ENCODE measurements at places on chromosomes 1 and 21. TPM values are rescaled to one million over a fixed set of nuclear protein-coding genes. Genes with fewer than 3 reads are reported as not detected.
A peak's percentile ranks its signal among the peaks of the same experiment; 100 is the strongest.

CTTNBP2NL gene
- total RNA-seq: 56.3 TPM

RNU1-4 gene
- 6,803 TPM for total RNA-seq

SFN gene
- total RNA-seq: 47.5 TPM

MROH9 gene
- total RNA-seq: 1.2 TPM

DNA sequence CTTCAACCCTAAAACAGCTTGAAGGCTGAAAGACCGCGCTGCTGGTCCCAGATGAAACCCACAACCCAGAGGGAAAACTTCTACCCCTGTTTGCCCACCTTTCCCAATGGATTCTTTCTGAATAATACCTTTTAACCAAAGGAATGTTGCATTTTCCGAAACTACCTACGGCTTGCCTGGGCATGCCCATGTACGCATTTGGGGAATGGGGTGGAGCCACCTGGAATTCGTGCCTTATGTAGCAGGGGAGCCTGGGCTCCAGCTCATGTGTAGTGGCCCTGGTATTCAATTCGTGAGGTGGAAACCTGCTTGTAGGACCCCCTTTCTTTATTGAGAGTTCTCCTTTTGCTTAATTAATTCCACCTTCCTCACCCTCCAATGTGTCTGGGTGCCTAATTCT, 256.6 kb upstream of the RGS18 start:
- no peaks in the 10 kb centered on the region for H3K36me3 ChIP-seq
- H3K27ac ChIP-seq: no peak overlapping the region
- no peak for DNase-seq
- H3K4me3 ChIP-seq: no peak overlapping the region

DNA sequence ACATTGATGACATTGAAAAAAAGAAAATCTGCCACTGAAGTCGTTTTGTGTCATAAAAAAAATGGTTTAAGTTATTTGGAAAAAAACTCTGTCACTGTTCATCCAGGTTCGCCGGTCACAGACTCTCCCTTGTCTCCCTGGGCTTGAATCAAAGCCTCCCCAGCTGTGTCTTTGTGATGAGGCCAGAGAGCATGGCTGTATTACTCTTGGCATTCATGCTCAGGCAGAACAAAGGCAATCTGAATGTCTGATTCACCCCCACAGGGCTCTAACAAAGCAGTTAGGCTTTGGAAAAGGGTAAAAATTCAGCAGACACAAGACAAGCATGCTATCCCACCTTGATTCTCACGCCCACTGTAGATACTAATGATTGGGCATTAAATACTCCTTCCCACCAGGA, 304.3 kb upstream of the PLD5 start:
- DNase-seq: no peak
- no peaks in the 10 kb centered on the region for H3K4me1 ChIP-seq
- no peak overlapping the region for H3K27ac ChIP-seq
- H3K27me3 ChIP-seq: no peaks in the 10 kb centered on the region
- no peaks in the 10 kb centered on the region for H3K36me3 ChIP-seq

DNA sequence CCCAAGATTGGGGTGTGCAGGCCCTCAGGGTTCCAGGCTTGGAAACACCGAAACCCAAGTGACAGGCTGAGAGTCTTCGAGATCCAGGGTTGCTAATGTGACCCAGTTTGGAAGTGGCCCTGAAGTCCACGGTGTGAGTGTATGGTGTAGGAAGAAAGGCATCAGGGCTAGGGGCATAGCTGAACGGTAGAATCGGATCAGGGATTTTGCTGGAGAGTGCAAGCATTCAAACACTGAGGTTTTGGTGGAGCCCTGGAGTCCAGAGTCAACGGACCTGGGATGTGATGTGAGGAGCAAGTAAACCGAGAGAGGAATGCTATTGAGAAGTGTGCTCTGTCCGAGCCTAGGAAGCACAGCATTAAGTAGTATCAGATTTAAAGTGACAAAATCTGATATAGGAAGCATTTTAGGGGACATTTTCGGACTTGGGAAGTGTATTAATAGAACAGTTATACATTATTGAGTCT, 958 bp downstream of the NFYC start:
- H3K4me3 ChIP-seq: peak overlapping the region; percentile 88
- H3K27me3 ChIP-seq: no peaks in the 10 kb centered on the region
- H3K36me3 ChIP-seq: peaks cover 6% of the 10 kb centered on the region

- H3K4me3 ChIP-seq: no peak overlapping the region
- DNase-seq: no peak
- no peaks in the 10 kb centered on the region for H3K4me1 ChIP-seq
- no peak overlapping the region for H3K27ac ChIP-seq
- no peaks in the 10 kb centered on the region for H3K36me3 ChIP-seq
Observed at GRCh38 chr1:46084553-46085451, 47.6 kb downstream of the PIK3R3 start.

GRCh38 chr1:150562446-150563339, 13.5 kb downstream of the ADAMTSL4 start:
- peaks cover 88% of the 10 kb centered on the region for H3K4me1 ChIP-seq
- H3K27ac ChIP-seq: peak overlapping the region; percentile 99
- no peak for DNase-seq
- peaks cover 13% of the 10 kb centered on the region for H3K36me3 ChIP-seq
- no peaks in the 10 kb centered on the region for H3K27me3 ChIP-seq
- H3K4me3 ChIP-seq: peak overlapping the region; percentile 60

- H3K27me3 ChIP-seq: no peaks in the 10 kb centered on the region
- H3K36me3 ChIP-seq: peaks cover 9% of the 10 kb centered on the region
- H3K4me1 ChIP-seq: peaks cover 94% of the 10 kb centered on the region
Observed at GRCh38 chr1:225817611-225818061, 7.7 kb downstream of the EPHX1 start.

DNA sequence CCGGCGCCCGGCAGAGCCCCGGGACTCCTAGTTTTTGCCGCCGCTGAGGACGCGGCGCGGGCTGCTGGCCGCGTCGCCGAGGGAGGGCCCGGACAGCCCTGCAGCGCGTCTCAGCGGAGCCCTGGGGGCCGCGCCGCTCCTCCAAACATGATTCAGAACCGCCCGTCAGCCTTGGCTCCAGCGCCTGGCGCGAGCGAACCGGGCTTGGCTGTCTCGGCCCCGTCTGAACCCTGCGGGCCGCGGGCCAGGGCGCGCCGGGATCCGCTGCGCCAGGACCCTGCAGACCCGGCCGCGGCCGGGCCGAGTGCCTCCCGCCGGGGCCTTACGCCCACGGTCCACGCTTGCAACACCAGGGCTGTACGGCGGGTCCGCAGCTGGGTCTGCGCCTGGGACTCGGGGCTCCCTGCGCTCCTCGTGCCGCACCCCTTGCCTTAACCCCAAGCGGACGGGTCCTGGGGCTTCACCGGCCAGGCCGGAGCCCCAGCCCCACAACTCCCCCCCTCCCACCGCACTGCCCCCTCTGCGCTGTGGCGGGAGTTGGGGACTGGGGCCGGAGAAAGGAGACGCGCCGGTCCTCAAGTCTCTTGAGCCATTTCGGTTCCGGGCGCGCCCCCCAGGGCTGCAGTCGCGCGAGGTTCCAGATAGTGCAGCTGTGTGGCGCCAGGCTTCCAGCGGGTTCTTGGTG, 48.4 kb upstream of the CD34 start:
- DNase-seq: peak; percentile 73
- peak overlapping the region; percentile 56 for H3K4me3 ChIP-seq
- H3K27me3 ChIP-seq: peaks cover 8% of the 10 kb centered on the region
- peaks cover 38% of the 10 kb centered on the region for H3K4me1 ChIP-seq
- no peaks in the 10 kb centered on the region for H3K36me3 ChIP-seq

DNA sequence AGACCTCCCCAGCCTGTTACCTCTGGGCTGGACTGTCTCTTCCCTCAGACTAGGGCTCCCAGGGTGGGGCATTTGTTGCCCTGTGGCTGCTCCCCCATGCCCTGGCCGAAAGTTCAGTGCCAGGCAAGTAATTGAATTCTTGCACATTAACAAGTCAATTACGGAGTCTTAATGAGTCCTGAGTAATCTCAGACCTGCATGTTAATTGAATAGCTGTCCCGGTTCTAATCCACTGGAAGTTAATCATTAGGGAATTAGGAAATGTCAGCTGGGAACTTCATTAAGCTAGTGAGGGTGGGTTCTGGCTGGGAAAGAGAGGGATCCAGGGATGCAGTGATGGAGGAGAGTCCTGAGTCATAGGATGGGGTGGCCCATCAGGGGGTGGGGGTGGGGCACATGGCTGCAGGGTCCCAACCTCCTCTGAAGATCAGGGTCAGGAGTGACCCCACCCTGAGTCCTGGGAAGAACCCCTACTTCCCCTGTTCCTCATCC, 47.1 kb upstream of the CSF3R start:
- no peak overlapping the region for H3K4me3 ChIP-seq
- no peaks in the 10 kb centered on the region for H3K27me3 ChIP-seq
- H3K4me1 ChIP-seq: no peaks in the 10 kb centered on the region
- no peaks in the 10 kb centered on the region for H3K36me3 ChIP-seq

- H3K27ac ChIP-seq: peak overlapping the region; percentile 24
- H3K36me3 ChIP-seq: no peaks in the 10 kb centered on the region
- H3K4me1 ChIP-seq: peaks cover 24% of the 10 kb centered on the region
- H3K27me3 ChIP-seq: no peaks in the 10 kb centered on the region
- no peak for DNase-seq
Observed at GRCh38 chr1:207903053-207903452, 7.9 kb downstream of the CD34 start.

Data from lower lobe of right lung (tissue), 2 donors.